Activated naive CD4-positive, alpha-beta T cell treated with anti-CD3 and anti-CD28 coated beads, Interleukin-2, amount 50 U/mL, for 72 hours (primary cell): ENCODE measurements at places on chromosomes 2 and 18. TPM values are rescaled to one million over a fixed set of nuclear protein-coding genes. Genes with fewer than 3 reads are reported as not detected.

DNA sequence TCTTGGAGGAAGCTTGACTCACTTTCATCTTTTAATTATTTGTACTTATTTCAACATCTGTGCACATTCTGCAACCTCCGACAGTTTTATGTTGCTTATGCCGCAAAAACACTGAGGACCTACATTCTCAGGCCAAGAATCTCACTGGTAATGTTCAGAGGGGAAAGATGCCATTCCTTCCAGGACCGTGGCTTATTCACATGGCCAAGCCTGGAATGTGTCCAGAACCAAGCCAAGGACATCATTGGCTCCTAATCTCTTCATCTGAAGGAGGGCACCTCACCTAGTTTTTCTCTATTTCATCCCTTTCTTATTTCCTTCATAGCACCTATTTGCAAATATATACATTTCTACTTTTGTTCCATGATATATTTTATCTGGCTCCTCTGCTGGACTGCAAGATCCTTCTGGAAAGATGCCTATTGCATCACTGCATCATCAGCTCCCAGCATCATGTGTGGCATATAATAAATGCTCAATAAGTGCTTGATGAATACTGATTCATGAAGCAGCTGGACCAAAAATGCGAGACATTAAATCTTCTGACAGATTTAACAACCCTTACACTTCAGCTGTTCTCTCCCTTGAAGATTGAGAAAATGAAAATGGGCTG, 377.1 kb downstream of the TNS1 start:
- DNase-seq = no peak

GRCh38 chr2:200655918-200656580, 70.2 kb downstream of the AOX1 start:
- DNase-seq = no peak

DNA sequence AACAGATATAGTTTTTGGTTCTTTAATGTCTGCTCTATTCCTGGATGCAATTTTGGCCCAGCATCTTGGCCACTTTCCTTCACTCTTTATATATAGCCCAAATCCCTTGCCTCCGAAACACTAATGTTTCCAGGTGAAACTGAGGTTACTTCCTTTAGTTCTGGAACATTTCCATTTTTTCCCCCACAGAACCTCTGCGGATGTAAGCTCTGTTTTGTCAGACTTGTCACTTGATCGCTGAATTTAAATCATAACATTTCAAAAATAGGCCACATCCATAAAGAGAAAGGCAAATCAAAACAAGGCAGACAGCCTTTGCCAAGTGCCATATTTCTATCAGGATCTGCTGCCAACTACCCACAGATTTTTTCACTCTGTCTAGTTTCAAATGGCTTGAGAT, 115.1 kb downstream of the ANKRD44 start:
- no peak for DNase-seq

DNA sequence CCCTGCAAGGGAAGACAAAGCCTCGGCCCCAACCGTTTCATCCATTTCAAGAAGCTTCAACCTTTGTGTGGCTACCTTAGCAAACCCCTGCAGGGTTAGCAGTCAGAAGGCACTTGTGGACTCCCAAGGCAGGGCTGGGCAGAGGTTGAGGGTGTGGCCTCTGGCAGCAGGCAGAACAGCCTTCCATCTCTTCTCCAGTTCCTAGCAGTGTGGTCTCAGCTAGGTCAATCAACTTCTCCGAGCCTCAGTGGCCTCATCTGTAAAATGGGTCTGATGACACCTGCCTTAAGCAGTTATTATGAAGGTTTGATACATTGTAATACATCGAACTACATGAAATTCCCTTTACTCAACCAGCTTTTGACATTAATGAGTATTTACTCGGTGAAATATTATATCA, 6.8 kb upstream of the PRSS56 start:
- DNase-seq = no peak

The ANKRD53 gene
- total RNA-seq = not detected

The TCF7L1 gene
- not detected for total RNA-seq

The RUFY4 gene
- 3.2 TPM for total RNA-seq
